CD4-positive, alpha-beta T cell treated with Interleukin-17A for 1 hour (primary cell): ENCODE measurements at places on chromosomes 12 and 14.

- DNase-seq, result no peak
These were observed 26.1 kb downstream of the FGD6 start for GRCh38 chr12:95191060-95191696.

DNA sequence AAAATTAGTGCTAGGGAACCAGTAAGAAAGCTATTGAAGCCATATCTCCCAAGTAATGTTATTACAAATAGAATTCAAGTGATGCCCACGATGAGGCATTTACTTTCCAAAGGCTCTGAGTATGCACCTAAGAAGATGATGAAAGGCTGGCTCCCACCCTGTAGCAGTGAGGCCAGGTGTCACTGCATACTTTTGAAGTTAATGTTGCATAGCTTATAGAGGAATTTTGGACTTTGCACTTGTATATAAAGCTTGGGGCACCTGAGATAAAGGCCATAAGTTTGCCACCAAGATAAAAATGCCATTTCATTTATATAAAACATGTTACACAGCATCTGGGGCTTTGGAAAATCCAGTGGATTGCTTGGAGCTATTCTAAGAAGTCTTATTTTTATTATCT, 96.2 kb downstream of the PTPRB start:
- no peak for DNase-seq

DNA sequence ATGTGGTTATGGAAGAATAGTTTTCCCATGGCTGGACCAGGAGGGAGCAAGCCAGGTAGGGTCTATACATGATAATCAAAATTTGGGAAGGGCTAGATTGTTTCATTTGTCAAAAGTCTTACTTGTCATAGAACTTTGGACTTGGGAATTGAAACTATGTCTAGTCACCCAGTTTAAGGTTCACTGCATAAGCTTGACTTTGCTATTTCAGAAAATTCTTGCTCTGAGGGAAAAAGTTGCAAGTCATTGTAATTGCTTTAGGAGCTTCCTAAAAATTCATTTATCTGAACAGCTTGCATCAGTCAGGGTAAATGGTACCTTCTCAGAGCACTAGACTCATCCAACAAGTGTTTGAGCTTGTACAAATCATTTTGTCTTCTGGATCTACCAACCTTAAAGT, 1194.7 kb downstream of the GALC start:
- DNase-seq, result no peak

GRCh38 chr14:71952381-71953363, 20.4 kb downstream of the RGS6 start:
- no peak for DNase-seq

- no peak for DNase-seq
These were observed 1.1 kb downstream of the SERPINA10 start for GRCh38 chr14:94291906-94292525.

DNA sequence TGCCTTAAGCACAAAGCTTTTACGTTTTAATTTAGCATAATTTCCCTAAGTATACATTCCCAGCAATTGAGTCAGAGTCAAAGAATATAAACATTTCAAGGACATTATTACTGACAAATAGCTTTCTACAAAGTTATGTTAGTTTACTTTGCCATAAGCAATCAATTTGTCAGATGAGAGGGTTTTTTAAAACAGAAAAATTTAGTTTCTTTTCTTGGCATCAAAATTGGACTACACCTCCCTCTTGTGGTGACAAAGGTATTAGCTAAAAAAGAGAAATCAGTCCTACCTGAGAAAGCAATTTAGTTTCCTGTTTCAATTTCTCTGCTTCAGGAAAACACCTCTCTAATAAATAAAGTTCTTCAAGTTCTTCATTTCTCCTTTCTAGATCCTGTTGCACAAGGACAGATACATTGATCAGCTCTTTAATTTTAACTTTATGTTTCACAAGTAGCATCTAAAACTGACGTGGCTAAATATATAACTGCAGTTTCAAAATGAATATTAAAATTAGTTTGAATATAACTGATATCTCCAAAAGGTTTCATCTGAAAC, 39.9 kb downstream of the DNAI7 start:
- peak; percentile 69 for DNase-seq
